ENCODE measurements at places on chromosomes 12 and 14. TPM values are rescaled to one million over a fixed set of nuclear protein-coding genes. Genes with fewer than 3 reads are reported as not detected.
A peak's percentile ranks its signal among the peaks of the same experiment; 100 is the strongest.

- no peaks in the 10 kb centered on the region for H3K4me1 ChIP-seq
- H3K4me3 ChIP-seq: no peak overlapping the region
- no peaks in the 10 kb centered on the region for H3K27me3 ChIP-seq
- H3K27ac ChIP-seq: no peak overlapping the region
- no peaks in the 10 kb centered on the region for H3K36me3 ChIP-seq
- no peak for DNase-seq
Measured at GRCh38 chr12:47267571-47267970, 187.8 kb upstream of the AMIGO2 start.

DNA sequence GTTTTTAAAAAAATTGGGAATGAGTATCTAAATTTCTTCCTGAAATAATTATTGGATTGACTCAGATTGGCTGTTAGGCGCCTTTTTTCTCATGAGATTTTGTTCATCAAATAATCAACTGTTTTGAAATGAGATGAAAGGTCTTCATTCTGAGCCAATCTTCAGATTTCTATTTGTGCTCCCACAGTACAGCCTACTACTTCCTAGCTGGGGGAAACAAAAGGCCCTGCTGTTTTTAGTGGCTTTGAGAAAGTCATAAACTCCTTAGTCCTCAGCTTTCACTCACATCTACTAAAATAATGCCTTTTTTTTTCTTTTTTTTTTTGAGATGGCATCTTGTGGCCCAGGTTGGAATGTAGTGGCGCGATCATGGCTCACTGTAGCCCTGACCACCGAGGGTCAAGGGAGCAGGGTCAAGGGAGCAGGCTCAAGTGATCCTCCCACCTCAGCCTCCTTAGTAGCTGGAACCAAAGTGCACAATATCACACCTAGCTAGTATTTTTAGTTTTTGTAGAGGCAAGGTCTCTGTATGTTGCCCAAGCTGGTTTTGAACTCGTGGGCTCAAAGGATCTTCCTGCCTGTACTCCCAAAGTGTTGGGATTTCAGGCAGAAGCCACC lies 15.2 kb downstream of the NACA start:
- no peaks in the 10 kb centered on the region for H3K27me3 ChIP-seq
- no peak for DNase-seq
- H3K4me3 ChIP-seq: no peak overlapping the region
- H3K4me1 ChIP-seq: no peaks in the 10 kb centered on the region
- H3K27ac ChIP-seq: no peak overlapping the region
- H3K36me3 ChIP-seq: peaks cover 38% of the 10 kb centered on the region

DNA sequence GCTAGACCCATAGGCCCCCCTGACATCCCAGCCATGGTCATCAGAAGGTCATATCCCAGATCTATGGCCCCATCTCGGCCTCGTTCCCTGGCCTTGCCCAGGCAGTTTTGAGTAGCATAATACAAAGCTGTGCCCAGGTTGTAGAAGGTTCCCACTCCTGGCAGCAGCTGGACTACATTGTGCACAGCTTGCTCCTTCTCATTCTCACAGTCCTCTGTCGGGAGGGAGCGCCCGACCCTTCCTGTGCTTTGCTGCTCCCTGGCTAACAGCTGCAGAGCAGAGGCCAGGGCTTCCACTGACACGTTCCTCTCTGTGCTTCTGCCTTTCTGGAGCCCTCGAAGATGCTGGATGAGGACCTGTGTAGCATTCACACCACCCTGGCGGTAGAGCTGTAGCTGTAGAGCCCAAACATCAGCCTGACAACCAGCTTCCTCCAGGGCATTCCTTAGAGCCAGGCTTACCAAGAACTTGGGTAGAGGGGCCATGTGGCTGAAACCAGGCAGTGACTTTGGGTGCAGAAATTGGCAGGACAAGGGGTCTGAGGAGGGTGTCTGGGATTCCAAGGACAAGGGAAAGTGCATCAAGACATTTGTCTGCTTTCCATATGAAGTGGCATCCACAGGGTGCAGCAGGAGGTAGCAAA lies 1.0 kb downstream of the APOF start:
- no peaks in the 10 kb centered on the region for H3K36me3 ChIP-seq
- H3K27me3 ChIP-seq: no peaks in the 10 kb centered on the region
- H3K4me3 ChIP-seq: no peak overlapping the region
- no peak overlapping the region for H3K27ac ChIP-seq
- no peaks in the 10 kb centered on the region for H3K4me1 ChIP-seq

GRCh38 chr12:115455268-115455681 lies 771.3 kb upstream of the TBX3 start:
- DNase-seq: no peak
- no peaks in the 10 kb centered on the region for H3K27me3 ChIP-seq
- H3K4me3 ChIP-seq: no peak overlapping the region
- H3K36me3 ChIP-seq: no peaks in the 10 kb centered on the region

- no peaks in the 10 kb centered on the region for H3K36me3 ChIP-seq
- peaks cover 4% of the 10 kb centered on the region for H3K4me1 ChIP-seq
- peak overlapping the region; percentile 70 for H3K27ac ChIP-seq
- H3K27me3 ChIP-seq: no peaks in the 10 kb centered on the region
- DNase-seq: peak; percentile 81
Measured at GRCh38 chr14:103260629-103261124, 73.4 kb upstream of the EIF5 start.

DNA sequence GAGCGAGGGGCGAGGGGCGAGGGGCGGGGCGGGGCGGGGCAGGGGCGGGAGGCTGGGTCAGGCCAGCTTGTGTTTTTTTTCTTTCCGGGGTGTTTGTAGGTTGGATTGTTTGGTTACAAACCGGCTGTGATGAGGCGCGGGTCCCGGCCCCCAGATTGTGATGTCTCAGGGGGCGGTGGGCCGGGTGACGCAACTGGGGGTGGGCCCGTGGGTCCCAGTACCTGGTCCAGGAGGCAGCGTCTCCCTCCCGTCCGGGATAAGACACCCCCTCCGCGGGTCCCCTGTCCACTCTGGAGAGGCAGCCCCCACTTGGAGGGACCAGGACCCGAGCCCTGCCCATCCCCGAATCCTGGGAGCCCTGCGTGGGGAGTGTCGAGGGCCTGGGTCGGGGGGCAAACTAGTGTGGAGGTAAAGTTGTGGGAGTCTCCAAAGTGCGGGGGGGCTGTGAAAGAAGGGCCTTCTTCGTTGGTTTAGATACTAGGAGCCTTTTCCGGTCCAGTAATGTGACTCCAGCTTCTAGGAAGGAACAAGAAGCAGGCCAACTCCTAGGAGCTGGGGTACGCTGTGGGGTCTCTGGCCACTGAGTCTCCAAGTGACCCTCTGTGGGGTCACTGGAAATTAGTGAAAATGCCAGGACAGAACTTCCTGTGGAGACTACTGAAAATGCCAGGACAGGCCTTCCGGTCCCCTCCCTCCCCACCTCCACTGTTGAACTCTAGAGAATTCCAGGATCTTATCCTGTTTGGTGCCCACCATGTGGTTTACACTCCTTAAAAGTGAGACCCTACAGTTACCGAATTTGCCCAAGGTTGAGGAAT lies 579 bp upstream of the CLMN start:
- H3K4me3 ChIP-seq: peak overlapping the region; percentile 41
- no peak for DNase-seq
- H3K27me3 ChIP-seq: no peaks in the 10 kb centered on the region

GRCh38 chr12:28463396-28463795 lies 273.1 kb downstream of the CCDC91 start:
- H3K27me3 ChIP-seq: no peaks in the 10 kb centered on the region
- peaks cover 5% of the 10 kb centered on the region for H3K36me3 ChIP-seq
- no peaks in the 10 kb centered on the region for H3K4me1 ChIP-seq
- H3K27ac ChIP-seq: no peak overlapping the region
- no peak for DNase-seq

GRCh38 chr12:86521870-86522269 lies 265.7 kb upstream of the MGAT4C start:
- no peak for DNase-seq
- H3K36me3 ChIP-seq: no peaks in the 10 kb centered on the region
- no peaks in the 10 kb centered on the region for H3K27me3 ChIP-seq

DNA sequence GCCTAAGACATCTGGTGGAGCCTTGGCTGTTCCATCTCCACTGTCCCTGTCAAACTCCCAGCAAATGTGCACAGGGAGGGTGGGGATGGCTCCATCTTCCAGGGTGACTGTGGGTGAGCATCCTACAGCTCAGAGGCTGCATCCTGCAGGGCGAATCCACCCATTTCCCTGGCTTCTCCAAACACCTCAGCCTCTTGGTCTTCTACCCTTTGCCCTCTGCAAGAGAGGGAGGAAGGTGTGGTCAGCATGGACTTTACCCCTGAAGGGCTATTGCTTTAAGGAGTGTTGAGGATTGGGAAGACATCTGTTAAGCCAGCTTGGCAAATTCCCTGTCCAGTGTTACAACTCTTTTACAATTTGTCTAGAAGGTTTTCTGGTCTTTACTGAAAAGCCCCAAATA lies 23.1 kb upstream of the DGLUCY start:
- no peak for DNase-seq
- no peaks in the 10 kb centered on the region for H3K36me3 ChIP-seq
- H3K27me3 ChIP-seq: no peaks in the 10 kb centered on the region
- H3K4me3 ChIP-seq: no peak overlapping the region
- no peaks in the 10 kb centered on the region for H3K4me1 ChIP-seq
- H3K27ac ChIP-seq: no peak overlapping the region

DNA sequence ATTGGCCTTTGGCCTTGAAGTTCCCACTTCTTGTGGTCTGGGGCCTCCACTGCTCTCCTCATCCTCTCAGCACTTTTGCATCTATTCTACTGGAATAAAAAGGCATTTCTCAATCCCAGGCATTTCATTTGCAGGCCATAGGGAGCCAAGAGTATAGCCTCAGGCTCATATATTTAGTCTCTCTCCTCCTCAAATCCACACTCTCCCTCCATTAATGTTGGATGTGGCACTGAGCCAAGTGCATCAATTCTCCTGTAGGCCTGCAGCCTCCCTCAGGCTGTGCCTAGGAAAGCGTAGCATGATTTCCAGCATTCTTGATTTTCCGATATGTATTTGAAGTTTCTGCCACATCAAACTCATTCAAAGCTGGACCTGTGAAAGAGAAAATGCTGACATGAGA lies 211.5 kb upstream of the CPNE8 start:
- no peaks in the 10 kb centered on the region for H3K27me3 ChIP-seq
- no peaks in the 10 kb centered on the region for H3K4me1 ChIP-seq
- H3K27ac ChIP-seq: no peak overlapping the region
- DNase-seq: no peak
- no peaks in the 10 kb centered on the region for H3K36me3 ChIP-seq
- no peak overlapping the region for H3K4me3 ChIP-seq

GRCh38 chr14:65462411-65462810 lies 49.9 kb downstream of the FUT8 start:
- no peaks in the 10 kb centered on the region for H3K27me3 ChIP-seq
- no peak for DNase-seq
- peaks cover 4% of the 10 kb centered on the region for H3K36me3 ChIP-seq
- H3K4me1 ChIP-seq: no peaks in the 10 kb centered on the region

DNA sequence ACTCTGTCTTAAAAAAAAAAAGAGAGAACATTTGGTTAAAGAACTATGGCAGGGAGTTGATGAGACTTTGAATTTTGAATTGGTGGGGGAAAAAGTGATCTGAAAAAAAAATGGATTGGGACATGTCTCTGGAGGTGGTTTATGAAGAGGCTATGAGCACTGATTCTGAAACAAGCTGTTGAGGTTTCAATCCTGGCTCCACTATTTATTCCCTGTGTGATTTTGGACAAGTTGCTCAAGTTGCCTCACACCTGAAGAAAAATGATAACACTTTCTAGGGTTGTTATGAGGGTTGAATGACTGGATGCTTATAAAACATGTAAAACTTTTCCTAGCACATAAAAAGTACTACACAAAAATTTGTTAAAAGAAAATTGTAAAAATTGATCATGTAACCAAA lies 1.8 kb upstream of the ANO6 start:
- no peaks in the 10 kb centered on the region for H3K4me1 ChIP-seq
- no peak for DNase-seq
- H3K4me3 ChIP-seq: no peak overlapping the region
- no peaks in the 10 kb centered on the region for H3K27me3 ChIP-seq
- H3K36me3 ChIP-seq: no peaks in the 10 kb centered on the region
- H3K27ac ChIP-seq: no peak overlapping the region

- H3K27ac ChIP-seq: no peak overlapping the region
- no peaks in the 10 kb centered on the region for H3K36me3 ChIP-seq
- H3K4me1 ChIP-seq: no peaks in the 10 kb centered on the region
- H3K27me3 ChIP-seq: no peaks in the 10 kb centered on the region
- DNase-seq: no peak
- H3K4me3 ChIP-seq: no peak overlapping the region
Measured at GRCh38 chr14:105030836-105031396, 10.0 kb upstream of the CDCA4 start.

DNA sequence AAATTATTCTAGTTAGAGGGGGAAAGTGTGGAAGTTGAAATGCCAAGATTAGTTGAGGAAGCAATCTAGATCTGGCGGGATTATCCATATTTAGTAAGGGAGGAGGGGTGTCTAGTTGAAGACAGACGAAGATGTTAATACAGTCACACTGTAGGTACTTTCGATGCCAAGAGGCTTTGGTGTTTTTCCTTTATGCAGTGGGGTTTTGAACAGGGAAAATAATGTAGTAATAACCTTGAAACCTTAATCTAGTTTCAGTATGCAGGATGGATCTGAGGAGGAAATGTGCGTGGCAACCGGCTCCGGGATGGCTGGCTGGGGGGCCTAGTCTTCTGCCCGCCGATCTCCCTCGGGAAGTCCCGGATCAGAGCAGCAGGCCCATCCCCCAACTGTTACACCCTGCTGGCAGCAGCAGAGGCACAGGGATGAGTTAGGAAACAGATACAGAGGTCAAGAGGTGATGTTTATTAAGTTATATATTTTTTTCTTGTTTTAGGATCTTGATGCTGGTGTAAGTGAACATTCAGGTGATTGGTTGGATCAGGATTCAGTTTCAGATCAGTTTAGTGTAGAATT lies 27.4 kb downstream of the MDM2 start:
- DNase-seq: no peak
- H3K27me3 ChIP-seq: no peaks in the 10 kb centered on the region
- peaks cover 62% of the 10 kb centered on the region for H3K36me3 ChIP-seq
- no peak overlapping the region for H3K4me3 ChIP-seq

- H3K36me3 ChIP-seq: no peaks in the 10 kb centered on the region
- no peaks in the 10 kb centered on the region for H3K4me1 ChIP-seq
- H3K27me3 ChIP-seq: no peaks in the 10 kb centered on the region
- no peak overlapping the region for H3K27ac ChIP-seq
- no peak for DNase-seq
- no peak overlapping the region for H3K4me3 ChIP-seq
Measured at GRCh38 chr14:48008646-48009045, 333.2 kb upstream of the MDGA2 start.

- H3K4me3 ChIP-seq: no peak overlapping the region
- DNase-seq: no peak
- H3K27ac ChIP-seq: no peak overlapping the region
- H3K36me3 ChIP-seq: no peaks in the 10 kb centered on the region
Measured at GRCh38 chr12:1906579-1906978, 11.9 kb downstream of the CACNA2D4 start.

GRCh38 chr12:82440885-82441284 lies 82.6 kb downstream of the METTL25 start:
- H3K27me3 ChIP-seq: no peaks in the 10 kb centered on the region
- H3K27ac ChIP-seq: no peak overlapping the region
- DNase-seq: no peak
- H3K36me3 ChIP-seq: peaks cover 6% of the 10 kb centered on the region
- no peaks in the 10 kb centered on the region for H3K4me1 ChIP-seq
- no peak overlapping the region for H3K4me3 ChIP-seq

The SCAF11 gene
- 114 TPM for total RNA-seq

The PIWIL1 gene
- not detected for total RNA-seq

The KRT6C gene
- total RNA-seq: not detected

The CACNB3 gene
- total RNA-seq: 7.0 TPM

The AQP5 gene
- not detected for total RNA-seq

The YEATS4 gene
- total RNA-seq: 12.9 TPM

The TOX4 gene
- total RNA-seq: 40.3 TPM

Data from right atrium auricular region (tissue), 2 donors.